ENCODE measurements at places on chromosomes 6 and 20.

GRCh38 chr20:34155836-34156235 is 43.8 kb upstream of the EIF2S2 start:
- DNase-seq, result no peak

DNA sequence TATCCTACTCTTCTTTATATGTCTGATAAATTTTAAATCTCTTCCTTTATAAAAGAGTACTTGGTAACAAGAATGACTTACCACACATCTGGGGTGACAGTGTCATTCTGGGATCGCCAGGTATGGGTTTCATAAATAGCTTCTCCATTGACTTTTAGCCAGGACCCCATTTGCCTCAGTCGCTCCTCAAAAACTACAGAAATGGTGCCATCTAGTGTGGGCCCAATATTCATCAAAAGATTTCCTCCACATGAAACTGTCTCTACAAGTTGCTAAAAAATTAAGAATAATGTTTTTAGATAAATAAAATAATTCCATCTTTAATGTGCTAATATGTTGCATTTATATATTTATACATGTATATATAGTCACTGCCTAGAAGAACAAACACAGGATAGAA is 9.7 kb downstream of the FUCA2 start:
- DNase-seq, result no peak

GRCh38 chr6:165767228-165767627 is 104.2 kb upstream of the PDE10A start:
- DNase-seq, result no peak

DNA sequence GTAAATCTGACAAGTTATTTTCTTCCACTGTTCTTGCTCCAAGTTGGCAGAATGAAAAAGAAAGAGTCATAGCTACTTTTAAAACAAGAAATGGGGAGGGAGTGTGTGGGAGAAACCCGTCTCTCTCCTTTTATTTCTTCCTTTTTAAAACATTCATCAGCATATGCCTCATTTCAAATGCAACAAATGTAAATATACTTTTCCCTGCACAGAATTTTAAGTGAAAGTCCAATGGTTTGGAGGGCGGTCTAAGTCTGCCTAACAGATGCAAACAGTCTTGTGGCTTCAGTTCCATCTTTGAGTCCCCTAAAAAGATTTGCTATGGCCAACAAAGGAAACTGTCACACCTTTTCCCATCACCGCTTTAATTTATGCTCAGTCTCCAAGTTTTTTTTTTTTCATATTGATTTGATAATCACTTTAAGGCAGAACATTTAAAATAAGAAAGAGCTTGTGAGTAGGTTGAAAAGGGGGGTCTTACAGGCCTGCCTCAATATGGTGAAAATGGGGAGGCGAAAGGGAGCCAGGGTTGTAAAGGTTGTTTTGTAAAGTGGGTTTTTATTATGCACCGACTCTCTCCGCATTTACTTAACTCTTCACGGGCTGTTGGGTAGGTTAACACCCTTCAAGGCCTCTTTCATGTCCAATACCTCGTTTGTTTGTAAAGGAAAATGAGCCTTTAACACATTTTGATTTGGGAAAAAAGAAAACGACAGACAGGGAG is 4.6 kb downstream of the TFAP2D start:
- DNase-seq, result no peak

DNA sequence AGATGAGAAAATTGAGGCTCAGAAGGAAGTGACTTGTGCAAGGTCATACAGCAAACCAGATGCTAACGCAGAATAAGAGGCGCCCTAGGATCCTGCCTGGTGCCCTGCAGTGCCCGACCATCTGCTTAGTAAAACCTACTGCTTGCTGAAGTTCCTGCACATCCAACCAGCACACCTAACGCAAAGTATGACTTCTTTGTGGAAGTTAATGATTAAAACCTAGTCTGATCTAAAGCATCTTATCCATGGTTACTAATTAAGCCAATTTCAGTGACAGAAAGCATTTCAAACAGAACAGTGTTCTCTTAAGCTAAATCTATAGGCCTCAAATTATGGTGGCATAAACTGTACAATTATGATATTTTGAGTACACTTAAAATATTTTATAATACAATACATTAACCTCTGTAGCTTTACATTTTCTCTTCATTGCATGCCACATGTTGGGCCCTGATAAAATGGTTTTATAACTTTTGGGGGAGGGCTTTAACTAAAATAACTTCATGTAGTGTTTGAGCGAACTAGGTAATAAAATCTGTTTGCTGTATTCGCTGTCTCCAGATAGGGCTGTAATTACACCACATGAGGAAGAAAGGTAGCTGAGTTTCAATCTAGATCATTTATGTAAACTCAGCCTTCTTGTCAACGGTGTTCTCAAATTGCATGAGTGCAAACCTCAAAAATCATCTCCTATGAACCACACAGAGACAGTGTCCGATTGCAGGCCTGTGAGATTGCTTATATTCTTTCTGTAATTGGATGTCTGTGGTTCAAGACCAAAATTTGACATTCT is 37.5 kb upstream of the BEND3 start:
- DNase-seq, result no peak

GRCh38 chr20:8389381-8390036 is 257.4 kb downstream of the PLCB1 start:
- peak; percentile 53 for DNase-seq

GRCh38 chr6:32991972-32992371 is 17.4 kb downstream of the HLA-DOA start:
- no peak for DNase-seq

DNA sequence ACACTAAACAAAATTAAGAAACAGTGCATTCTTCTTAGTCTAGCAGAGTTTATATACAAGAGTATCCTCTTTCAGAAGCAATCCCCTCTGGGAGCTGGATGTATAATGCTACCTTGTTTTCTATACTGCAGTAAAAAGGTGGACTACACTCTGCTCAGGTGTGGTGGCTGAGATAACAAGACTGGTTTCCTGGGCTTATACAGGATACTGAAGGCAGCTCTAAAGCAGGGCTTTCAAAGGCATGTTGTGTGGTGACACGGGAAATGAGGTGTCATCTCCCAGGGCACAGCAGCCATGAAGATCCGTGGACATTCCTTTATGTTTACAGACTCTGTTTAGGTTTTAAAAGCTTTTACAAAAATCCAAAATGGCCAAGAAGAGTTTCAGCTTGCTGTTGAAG is 136.7 kb downstream of the MAP3K4 start:
- DNase-seq, result no peak

- DNase-seq, result no peak
Measured at GRCh38 chr20:24314053-24314452, 155.4 kb upstream of the SYNDIG1 start.

DNA sequence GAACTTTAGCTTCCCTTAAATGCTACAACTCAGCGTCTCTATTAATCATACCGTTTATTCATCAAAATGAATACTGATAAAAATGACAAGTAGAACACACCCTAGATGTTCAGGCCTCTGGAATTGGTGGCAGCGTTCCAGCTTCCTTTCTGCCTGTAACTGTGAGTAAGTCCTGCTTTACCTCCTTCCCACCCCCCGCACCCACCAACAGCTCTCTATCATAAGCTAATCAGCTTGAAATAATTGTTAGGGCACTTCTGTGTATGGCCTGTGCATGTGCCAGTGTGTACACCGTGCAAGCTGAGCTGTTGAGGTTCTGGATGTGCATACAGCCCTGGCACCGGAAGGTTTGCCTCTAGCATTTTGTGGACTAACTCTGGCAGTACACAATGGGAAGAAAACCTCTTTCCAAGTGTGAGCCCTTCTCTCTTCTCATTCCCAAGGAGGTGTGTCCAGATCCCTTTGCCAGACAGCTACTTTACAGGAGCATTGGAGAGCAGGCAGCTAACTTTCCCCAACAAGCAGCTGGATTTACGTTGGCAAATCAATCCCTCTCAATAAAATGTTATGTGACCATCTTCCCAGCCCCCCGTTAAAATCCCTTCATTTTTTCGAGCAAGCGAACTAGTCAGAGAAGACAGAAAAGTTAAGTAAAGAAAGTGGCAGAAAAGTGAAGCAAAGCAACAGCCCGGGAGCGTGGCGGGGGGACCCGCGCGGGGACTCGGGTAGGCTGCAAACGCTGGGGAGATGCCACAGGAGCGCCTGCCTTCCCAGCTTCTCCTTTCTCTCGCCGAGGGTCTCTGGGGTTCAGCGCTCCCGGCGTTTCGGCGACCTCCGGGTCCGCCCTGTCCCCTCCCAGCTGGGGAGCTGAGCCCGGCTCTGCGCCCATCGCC is 803 bp upstream of the ADGRG6 start:
- DNase-seq, result no peak

- DNase-seq, result no peak
Measured at GRCh38 chr20:32804817-32805216, 14.9 kb upstream of the MAPRE1 start.

DNA sequence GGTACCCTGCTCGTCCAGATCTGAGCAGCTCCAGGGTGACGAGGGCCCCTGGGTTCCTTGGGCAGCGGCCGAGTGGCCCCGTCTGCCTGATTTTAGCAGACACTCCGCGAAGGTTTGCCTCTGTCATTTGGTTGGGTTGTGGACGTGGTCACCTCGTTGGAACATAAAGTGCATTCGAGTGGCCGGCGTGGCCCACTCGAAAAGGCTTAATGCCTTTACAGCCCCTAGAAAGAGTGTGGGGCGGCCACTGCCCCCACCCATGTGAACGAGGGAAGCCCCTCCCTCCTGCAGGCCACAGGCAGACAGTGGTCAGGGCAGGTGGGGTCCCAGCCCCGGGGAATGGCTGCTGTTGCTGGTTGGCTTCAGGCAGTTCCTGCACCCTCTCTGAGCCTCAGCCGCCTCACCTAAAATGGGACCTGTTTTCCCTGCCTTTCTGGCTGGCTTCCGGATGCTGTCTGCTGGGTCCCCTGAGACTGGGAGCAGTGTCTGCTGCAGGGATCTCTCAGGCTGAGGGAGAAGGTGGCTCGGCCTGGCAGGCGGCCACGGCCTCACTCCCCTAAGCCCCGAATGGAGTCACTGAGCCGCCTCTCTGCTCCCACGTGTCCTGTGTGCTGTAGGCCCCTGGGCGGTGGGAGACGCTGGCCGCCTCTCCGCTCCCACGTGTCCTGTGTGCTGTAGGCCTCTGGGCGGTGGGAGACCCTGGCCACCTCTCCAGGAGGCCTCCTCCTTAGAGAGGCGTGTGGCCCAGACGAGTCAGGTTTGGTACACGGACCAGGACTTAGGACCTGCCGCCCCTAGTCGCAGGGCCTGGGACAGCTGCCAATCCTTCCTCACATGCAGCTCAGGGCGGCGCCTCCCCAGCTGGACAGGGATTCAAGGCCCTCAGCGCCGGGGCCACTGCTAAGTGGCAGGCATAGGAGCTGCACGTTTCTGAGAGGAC is 233.0 kb downstream of the ERMARD start:
- DNase-seq, result no peak

DNA sequence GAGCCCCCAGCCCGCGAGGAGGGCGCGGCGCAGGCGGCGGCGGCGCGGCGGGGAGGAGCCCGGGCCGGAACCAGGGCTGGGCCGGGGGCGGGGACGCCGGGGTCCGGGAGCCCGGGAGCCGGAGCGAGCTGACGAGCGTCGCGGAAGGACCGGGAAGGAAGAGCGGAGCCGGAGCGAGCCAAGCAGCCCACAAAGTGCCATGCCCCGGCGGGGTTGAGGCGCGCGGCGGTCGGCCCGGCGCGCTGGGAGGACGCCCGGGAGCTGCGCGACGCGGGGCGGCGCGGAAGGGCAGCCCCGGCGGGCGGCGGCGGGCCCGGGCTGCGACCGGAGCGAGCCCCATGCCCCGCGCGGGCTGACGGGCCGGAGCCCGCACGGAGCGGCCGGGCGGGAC is 289 bp downstream of the FOXP4 start:
- DNase-seq, result peak; percentile 20

DNA sequence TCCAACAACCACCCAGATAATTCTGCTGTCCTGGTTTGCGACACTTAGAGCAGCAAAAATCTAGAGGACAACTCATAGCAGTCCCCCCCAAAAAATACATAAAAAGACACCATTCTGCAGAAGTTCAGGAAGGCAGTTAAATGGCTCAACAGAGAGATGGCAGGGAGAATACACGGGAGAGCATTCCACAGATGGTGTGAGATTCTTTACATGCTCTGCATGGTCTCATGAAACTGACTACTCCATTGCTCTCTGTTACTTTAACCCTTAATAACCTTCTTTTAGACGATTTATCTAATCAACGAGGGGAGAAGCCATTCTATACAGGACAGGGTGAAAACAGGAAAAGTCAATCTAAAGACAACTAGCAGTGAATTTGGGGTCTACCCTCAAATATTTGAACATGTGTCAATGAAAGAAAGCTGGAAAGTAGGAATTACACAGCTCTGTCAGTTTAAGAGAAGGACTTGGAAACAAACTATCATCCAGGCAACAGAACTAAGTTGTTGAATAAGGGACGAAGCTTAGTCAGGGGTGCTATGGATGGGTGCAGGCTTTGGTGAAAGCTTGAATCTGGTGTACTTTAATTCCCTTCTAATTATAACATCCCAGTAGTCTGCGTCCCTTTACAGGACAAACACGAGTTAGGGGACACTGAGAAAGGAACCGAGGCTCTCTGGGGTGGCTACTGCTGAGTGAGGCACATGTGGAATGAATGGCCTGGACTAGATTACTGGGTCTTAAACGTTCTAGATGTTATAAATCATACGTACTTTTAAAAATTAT is 5.1 kb downstream of the PERP start:
- DNase-seq, result no peak

- no peak for DNase-seq
Measured at GRCh38 chr20:18403269-18403668, 63.6 kb downstream of the DZANK1 start.

DNA sequence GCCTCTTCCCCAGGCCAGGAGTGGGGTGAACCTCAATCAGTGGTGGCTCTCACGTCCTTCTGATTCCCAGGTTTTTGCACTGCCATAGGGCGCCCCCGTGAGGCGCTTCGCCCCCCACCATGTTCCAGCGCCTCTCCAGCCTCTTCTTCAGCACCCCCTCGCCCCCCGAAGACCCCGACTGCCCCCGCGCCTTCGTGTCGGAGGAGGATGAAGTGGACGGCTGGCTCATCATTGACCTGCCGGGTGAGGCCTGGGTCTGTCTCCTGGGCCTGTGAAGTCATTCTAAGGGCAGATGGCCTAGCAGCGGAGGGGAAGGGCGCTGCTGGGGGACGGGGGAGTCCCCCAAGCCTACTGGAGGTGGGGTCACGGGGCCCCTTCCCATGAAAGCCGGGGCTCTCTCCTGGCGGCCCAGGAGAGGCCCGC is 4.5 kb downstream of the TP53INP2 start:
- peak; percentile 55 for DNase-seq

GRCh38 chr6:139611327-139612134 is 237.1 kb upstream of the CITED2 start:
- no peak for DNase-seq

GRCh38 chr6:54094786-54095185 is 16.5 kb upstream of the MLIP start:
- no peak for DNase-seq
